ENCODE measurements at places on chromosomes 7 and 10. TPM values are rescaled to one million over a fixed set of nuclear protein-coding genes. Genes with fewer than 3 reads are reported as not detected.

DNA sequence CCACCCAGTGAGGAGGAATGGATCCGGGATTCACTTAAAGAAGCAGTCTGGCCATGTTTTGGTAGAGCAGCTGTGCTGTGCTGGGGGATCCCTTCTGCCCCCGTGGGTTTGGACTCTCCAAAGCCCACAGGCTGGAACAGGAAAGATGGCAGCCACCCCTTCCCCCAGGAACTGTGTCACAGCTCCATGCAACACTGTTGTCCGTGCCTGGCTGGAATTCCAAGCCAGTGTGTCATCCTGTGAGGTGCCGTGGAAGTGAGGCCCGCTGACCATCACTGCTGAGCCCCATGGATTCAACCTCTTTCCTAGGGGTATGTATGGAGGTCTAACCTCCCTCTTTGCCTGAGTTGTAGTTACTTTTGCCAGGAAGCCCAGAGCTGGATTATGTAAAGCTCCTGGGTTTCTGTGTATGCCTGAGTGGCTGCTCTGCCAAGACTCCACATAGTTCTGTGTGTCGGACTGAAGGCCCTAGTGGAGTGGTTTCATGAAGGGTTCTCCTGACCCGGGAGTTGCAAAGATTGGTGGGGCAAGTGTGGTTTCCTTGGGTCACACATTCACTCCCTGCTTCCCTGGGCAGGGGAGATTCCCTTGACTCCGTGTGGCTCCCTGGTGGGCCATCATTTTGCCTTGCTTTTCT is 35.1 kb upstream of the PCGF5 start:
- DNase-seq = peak; percentile 83
- no peaks in the 10 kb centered on the region for H3K36me3 ChIP-seq
- H3K4me1 ChIP-seq = peaks cover 7% of the 10 kb centered on the region
- H3K4me3 ChIP-seq = no peak overlapping the region
- peak overlapping the region; percentile 73 for H3K27ac ChIP-seq
- H3K27me3 ChIP-seq = no peaks in the 10 kb centered on the region

DNA sequence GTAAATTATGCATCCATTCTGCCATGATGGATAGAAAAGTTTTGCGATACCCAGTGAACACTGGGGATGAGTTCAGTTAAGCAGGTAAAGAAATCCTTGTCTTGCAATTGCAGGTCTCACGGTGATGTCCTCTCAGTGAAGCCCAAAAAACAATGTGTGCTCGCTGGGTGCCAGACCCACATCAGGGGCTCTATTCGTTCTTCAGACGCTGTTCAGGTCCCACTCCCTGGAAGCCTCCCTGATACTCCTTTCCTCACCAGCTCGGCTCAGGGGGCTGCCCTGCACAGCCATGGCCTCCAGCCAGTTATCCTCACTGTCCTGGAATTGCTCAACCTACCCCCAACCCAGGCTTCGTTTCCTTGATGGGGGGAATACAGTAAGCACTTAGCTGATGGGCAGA is 323.5 kb downstream of the ADARB2 start:
- H3K4me1 ChIP-seq = no peaks in the 10 kb centered on the region
- H3K4me3 ChIP-seq = no peak overlapping the region
- DNase-seq = no peak

- H3K36me3 ChIP-seq = no peaks in the 10 kb centered on the region
- H3K4me1 ChIP-seq = no peaks in the 10 kb centered on the region
- no peaks in the 10 kb centered on the region for H3K27me3 ChIP-seq
- no peak overlapping the region for H3K4me3 ChIP-seq
- no peak overlapping the region for H3K27ac ChIP-seq
- DNase-seq = peak; percentile 32
Observed at GRCh38 chr7:100163006-100163531, 4.5 kb upstream of the TRAPPC14 start.

Gene GPR158
- not detected for total RNA-seq

GRCh38 chr7:34108165-34108564 is 202.8 kb downstream of the BMPER start:
- no peak for DNase-seq
- H3K4me1 ChIP-seq = no peaks in the 10 kb centered on the region
- H3K27me3 ChIP-seq = no peaks in the 10 kb centered on the region
- no peak overlapping the region for H3K27ac ChIP-seq

Gene TMEM229A
- total RNA-seq = not detected

Gene ABCB4
- total RNA-seq = 3.1 TPM

GRCh38 chr7:2288503-2288902 is 25.7 kb downstream of the SNX8 start:
- H3K4me1 ChIP-seq = no peaks in the 10 kb centered on the region
- no peak overlapping the region for H3K27ac ChIP-seq
- no peak overlapping the region for H3K4me3 ChIP-seq
- H3K36me3 ChIP-seq = no peaks in the 10 kb centered on the region
- DNase-seq = no peak

Gene HGF
- 55.9 TPM for total RNA-seq

Gene SPDYE2
- not detected for total RNA-seq

Gene CYP2C19
- not detected for total RNA-seq

DNA sequence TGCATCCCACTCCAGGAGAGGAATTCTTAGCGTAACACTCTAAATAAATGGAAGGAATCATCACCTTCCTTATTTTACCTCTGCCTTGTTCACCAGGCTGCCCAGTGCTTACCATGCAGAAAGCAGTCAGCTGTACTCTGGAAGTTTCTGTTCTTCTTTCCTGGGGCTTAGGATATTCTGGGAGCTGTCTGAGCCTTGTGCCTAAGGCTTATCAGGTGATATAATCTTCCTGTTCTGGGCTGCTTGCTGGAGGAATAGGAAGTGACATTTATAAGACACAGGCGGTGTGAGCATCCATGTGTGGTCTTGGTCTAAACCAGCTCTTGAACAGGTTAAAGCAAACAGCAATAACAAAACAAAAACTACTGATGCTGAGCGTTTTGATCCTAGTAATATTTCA is 13.5 kb downstream of the KCTD7 start:
- DNase-seq = no peak
- H3K4me1 ChIP-seq = no peaks in the 10 kb centered on the region
- H3K36me3 ChIP-seq = peaks cover 6% of the 10 kb centered on the region
- H3K4me3 ChIP-seq = no peak overlapping the region
- no peaks in the 10 kb centered on the region for H3K27me3 ChIP-seq

DNA sequence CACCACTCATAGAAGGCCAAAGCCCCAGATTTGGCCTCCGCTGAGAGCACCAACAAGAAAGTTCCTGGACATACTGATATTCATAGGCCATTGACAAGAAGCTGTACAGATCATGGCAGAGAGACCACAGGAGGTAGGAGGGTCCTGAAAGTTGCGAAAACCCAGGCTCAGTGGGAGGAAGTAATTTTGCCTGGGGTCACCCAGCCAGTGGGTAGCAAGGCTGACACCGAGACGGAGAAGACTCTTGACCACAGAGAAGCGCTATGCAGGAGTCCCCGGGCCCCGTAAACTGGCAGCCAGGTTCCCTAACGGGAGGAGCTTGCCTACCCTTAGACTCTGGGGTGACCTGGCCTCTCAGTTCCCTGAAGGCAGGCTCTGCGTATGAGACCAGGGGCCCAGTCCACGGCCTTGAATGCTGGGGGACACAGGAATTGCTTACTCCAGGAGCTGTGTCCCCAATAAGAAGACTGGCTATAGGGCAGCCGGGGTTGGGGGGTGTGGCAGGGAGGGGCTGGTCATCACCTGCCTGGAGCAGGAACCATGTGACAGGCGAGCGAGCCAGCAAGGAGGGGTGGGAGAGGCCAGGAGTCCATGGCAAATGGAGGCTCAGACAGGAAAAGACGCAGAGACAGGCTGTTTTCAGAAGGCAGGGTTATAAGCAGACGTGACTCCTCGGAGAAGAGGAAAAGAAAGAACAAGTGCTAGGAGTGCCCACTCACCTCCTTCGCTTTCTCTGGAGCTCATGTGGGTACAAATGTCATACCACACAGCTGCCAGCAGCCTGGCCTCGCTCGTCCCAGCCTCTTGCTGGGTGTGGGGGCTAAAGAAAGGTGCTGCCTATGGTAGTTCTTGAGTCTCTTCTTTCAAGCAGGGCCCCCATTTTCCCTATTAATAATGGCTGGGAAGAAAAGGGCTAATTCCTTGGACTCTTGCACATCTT is 24.6 kb upstream of the NPFFR1 start:
- no peak for DNase-seq
- no peaks in the 10 kb centered on the region for H3K4me1 ChIP-seq
- H3K27me3 ChIP-seq = no peaks in the 10 kb centered on the region

DNA sequence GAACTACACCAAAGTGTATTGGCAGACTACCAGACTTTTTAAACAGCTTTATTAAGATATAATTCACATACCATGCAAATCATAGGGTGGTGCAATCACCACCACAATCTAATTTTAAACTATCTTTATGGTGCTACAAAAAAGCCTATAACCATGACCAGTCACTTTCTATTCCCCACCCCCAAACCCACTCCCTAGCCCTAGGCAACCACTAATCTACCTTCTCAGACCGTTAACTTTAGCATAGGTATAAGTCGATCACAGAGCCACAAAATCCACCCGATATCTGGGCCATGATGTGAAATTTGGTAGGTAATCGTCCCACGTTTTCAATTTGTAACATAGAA is 536 bp upstream of the POM121 start:
- peaks cover 2% of the 10 kb centered on the region for H3K36me3 ChIP-seq
- no peaks in the 10 kb centered on the region for H3K4me1 ChIP-seq
- H3K4me3 ChIP-seq = peak overlapping the region; percentile 87
- DNase-seq = no peak
- H3K27me3 ChIP-seq = no peaks in the 10 kb centered on the region

DNA sequence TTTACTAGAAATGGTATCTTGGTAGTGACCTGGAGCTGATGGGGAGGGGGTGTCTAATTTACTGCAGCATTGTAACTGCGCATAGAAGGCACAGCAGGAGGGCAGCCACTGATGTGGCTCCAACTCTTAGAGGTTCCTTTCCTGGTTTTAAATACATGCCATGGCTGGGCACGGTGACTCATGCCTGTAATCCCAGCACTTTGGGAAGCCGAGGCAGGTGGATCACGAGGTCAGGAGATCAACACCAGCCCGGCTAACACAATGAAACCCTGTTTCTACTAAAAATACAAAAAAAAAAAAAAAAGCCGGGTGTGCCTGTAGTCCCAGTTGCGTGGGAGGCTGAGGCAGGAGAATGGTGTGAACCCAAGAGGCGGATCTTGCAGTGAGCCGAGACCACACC is 19.2 kb upstream of the SEC61G start:
- H3K4me3 ChIP-seq = no peak overlapping the region
- no peaks in the 10 kb centered on the region for H3K36me3 ChIP-seq
- H3K27me3 ChIP-seq = no peaks in the 10 kb centered on the region
- no peak for DNase-seq

DNA sequence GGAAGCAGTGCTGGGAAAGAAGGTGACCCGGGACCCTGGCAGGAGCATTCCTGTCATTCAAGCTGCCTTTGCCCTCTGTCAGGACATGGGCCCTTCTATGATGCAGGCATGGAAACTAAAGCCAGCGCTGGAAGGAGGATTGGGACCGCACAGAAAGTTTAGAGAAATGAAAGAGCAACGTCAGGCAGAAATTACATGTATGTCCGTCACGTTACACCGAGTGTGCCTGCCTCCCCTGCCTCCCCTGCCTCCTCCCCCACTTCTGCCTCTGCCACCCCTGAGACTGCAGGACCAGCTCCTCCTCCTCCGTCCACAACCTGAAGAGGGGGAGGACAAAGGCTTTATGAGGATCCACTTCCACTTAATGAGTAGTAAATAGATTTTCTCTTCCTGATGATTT is 13.9 kb upstream of the PWWP2B start:
- DNase-seq = no peak
- H3K36me3 ChIP-seq = no peaks in the 10 kb centered on the region
- H3K4me3 ChIP-seq = no peak overlapping the region
- no peaks in the 10 kb centered on the region for H3K27me3 ChIP-seq
- H3K27ac ChIP-seq = no peak overlapping the region

- no peaks in the 10 kb centered on the region for H3K27me3 ChIP-seq
- H3K36me3 ChIP-seq = no peaks in the 10 kb centered on the region
- DNase-seq = no peak
- no peaks in the 10 kb centered on the region for H3K4me1 ChIP-seq
Observed at GRCh38 chr10:91759581-91759986, 38.6 kb upstream of the TNKS2 start.

Gene FAM204A
- total RNA-seq = 66.5 TPM

DNA sequence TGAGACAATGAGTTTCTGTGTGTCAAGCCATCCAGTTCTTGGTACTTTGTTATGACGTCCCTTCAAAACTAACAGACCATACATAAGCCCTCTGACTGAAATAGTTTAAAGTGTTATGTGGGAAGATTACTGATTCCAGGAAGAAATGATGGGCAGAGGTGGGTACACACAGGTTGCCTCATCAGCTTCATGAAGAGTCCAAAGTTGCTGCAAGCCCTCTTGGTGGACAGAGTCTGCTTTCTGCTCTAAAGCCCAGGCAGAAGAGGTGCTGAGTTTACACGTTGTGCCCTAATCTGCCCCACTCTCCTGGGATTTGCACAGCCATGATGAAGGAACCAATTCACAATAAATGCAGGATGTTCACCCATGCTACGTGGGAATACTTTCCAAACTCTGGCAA is 187.4 kb downstream of the PARD3 start:
- no peaks in the 10 kb centered on the region for H3K4me1 ChIP-seq
- no peak overlapping the region for H3K4me3 ChIP-seq
- no peak for DNase-seq
- H3K36me3 ChIP-seq = no peaks in the 10 kb centered on the region

DNA sequence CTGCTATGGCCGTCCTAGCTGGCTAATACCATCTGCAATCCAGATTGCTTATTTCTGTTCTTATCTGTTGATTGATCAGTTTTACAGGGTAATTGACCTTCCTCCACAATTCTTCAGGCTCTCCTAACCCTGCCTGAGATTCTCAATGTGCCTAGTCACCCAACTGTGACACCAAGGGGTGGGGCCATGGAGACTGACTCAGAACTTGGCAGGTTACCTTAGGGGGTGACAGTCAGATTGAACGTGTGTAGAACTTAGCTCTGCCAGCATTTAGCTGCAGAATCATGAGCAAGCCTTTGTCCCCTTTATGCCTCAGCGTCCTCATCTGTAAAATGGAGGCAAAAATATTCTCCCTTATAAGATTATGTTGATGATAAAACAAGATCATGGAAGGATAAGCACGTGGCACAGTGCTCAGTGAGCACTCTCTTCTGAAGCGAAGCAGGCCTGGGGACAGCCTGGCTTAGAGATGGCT is 19.1 kb upstream of the LEP start:
- H3K27ac ChIP-seq = no peak overlapping the region
- no peak for DNase-seq
- no peaks in the 10 kb centered on the region for H3K27me3 ChIP-seq
- no peaks in the 10 kb centered on the region for H3K4me1 ChIP-seq
- no peak overlapping the region for H3K4me3 ChIP-seq

- no peaks in the 10 kb centered on the region for H3K36me3 ChIP-seq
- H3K27ac ChIP-seq = no peak overlapping the region
- H3K4me3 ChIP-seq = no peak overlapping the region
- H3K27me3 ChIP-seq = no peaks in the 10 kb centered on the region
Observed at GRCh38 chr10:83880252-83880791, 259.0 kb upstream of the GHITM start.

- no peaks in the 10 kb centered on the region for H3K4me1 ChIP-seq
- DNase-seq = no peak
- H3K4me3 ChIP-seq = no peak overlapping the region
- no peak overlapping the region for H3K27ac ChIP-seq
Observed at GRCh38 chr10:70779511-70780369, 5.4 kb downstream of the TBATA start.

Gene CALML3
- total RNA-seq = not detected

- H3K36me3 ChIP-seq = no peaks in the 10 kb centered on the region
- DNase-seq = peak; percentile 35
- no peak overlapping the region for H3K4me3 ChIP-seq
- H3K27ac ChIP-seq = no peak overlapping the region
Observed at GRCh38 chr10:71423250-71423649, 26.5 kb downstream of the CDH23 start.

Data from aorta (tissue), 5 donors.